Activated naive CD4-positive, alpha-beta T cell treated with anti-CD3 and anti-CD28 coated beads, Interleukin-2, amount 10 ng/mL, durations not matched to agents 7 days and 5 days (primary cell): ENCODE measurements at places on chromosomes 4 and X.

- DNase-seq = no peak
These were observed 17.3 kb upstream of the CXCL8 start for GRCh38 chr4:73723023-73723422.

GRCh38 chrX:127708155-127708554 is 344.0 kb downstream of the ACTRT1 start:
- DNase-seq = no peak

DNA sequence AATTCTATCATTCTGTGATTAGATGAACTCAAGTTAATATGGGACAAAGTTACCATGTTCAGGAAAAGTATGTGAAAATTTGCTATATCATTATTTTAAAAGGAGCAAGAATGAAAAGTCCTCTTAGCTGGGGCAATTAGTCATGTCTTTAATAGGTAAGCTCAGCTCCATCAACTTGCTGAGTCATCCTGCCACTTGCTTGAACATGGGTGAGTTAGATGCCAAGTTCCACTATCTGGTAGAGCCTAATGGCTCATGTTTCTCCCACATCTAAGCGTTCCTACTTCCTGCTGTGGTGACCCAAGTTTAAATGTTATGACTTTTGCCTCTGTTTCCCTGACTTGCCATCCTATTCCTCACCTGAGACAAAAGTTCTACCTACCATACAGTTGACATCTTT is 276.8 kb downstream of the ZNF674 start:
- DNase-seq = no peak

GRCh38 chr4:37993806-37994205 is 33.6 kb downstream of the PTTG2 start:
- no peak for DNase-seq

GRCh38 chr4:138291431-138291830 is 49.3 kb upstream of the SLC7A11 start:
- DNase-seq = no peak

DNA sequence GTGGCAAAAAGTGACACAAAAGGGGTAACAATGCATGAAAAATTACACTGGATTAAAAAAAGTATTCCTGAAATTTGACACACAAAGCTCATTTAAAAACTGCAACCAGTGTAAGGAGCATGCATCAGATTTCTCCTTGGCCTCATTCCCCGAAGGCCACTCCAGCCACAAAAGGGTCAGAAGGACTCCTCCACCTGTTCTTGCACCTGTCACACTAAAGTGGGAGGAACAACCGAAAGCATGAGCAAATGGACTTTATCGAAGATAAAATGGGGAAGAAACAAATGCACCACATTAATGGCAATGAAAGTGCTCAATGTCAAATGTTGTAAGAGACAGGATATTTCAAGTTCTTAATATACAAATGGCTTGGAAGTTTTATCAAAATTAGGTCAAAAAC is 88.2 kb downstream of the ADGRA3 start:
- DNase-seq = no peak

DNA sequence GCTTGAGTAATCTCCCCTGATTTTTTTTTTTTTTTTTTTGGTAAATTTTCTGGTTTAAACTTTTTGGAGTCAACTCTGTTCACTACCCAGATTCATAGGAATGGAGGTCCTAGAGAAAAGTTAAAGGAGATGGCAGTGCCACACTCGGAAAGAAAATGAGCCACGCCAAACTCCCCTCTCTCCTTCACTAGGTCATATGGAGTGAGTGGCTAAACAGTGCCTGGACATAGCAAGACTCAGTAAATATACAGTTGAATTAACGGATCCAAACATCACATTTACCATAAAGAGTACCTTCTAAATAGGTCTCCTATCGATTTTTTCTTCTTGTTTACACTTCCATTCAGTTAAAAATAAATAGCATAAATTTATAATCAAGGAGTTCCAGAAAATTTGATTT is 13.6 kb upstream of the AMTN start:
- DNase-seq = no peak

DNA sequence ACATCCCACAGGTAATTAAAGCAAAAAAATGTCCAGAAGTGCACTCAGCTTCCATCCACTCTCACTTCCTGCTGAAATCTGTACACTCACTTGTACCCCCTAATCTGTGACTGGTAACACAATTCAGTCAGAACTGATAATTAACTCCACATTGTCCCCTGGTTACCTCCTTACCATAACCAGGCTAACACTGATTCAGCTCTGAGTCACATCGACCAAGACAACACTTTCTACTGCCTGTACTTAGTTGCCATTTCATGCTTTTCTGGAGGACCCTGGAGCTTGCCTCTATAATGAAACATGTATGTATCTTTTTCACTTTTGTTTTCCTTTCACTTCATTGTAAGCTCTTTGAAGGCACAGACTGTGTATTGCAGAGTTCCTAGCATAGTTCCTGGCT is 130.9 kb upstream of the GABRG1 start:
- no peak for DNase-seq

- no peak for DNase-seq
These were observed 110.4 kb upstream of the EDNRA start for GRCh38 chr4:147370473-147370872.
